ENCODE measurements at places on chromosomes 6 and 20. TPM values are rescaled to one million over a fixed set of nuclear protein-coding genes. Genes with fewer than 3 reads are reported as not detected.

The IRAK1BP1 gene
- 1.7 TPM for total RNA-seq

The OXT gene
- not detected for total RNA-seq

GRCh38 chr6:77341058-77341986, 122.0 kb downstream of the HTR1B start:
- DNase-seq: no peak

- no peak for DNase-seq
Measured at GRCh38 chr20:62786157-62786556, 10.1 kb upstream of the MRGBP start.

The GATA5 gene
- total RNA-seq: not detected

DNA sequence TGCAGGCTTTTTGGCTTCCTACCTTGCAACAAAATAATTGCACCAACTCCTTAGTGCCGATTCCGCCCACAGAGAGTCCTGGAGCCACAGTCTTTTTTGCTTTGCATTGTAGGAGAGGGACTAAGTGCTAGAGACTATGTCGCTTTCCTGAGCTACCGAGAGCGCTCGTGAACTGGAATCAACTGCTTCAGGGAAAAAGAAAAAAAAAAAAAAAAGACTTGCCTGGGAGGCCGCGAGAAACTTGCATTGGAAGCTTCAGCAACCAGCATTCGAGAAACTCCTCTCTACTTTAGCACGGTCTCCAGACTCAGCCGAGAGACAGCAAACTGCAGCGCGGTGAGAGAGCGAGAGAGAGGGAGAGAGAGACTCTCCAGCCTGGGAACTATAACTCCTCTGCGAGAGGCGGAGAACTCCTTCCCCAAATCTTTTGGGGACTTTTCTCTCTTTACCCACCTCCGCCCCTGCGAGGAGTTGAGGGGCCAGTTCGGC, 420 bp downstream of the SOX4 start:
- DNase-seq: peak; percentile 44

DNA sequence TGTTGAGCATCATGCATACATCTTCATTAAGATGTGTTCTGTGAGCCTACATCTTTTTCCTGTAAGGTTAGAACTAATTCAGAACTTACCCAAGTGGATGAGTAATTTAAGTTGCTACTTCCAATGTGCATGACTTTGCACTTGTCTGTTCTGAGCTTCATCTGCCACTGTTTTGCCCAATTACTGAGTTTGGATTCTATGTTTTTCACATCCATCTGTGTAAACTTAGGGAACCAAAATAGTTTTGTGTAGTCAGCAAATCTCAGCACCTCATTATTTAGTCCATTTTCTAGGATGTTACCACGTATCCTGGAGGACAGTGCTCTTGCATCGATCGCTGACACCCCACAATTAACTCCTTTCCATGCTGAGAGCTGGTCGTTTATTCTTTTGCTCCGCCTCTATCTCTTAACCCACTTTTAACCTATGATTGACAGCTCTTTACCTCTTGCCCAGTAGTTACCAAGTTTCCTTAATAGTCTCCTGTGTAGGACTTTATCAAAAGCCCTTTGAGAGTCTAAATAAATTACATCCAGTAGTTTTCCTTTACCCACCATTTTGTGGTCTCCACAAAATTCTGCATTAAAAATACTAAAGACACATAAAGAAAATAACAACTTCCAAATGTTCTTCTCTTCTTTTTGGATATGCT, 44.2 kb upstream of the CITED2 start:
- DNase-seq: no peak

GRCh38 chr6:14023855-14024254, 93.7 kb upstream of the CD83 start:
- no peak for DNase-seq

GRCh38 chr6:38178584-38178886, 359.0 kb downstream of the ZFAND3 start:
- DNase-seq: no peak

GRCh38 chr6:82353848-82354247, 9.8 kb upstream of the TPBG start:
- no peak for DNase-seq

The TMEM244 gene
- total RNA-seq: not detected

- DNase-seq: no peak
Measured at GRCh38 chr6:144279484-144280150, 5.5 kb upstream of the UTRN start.

DNA sequence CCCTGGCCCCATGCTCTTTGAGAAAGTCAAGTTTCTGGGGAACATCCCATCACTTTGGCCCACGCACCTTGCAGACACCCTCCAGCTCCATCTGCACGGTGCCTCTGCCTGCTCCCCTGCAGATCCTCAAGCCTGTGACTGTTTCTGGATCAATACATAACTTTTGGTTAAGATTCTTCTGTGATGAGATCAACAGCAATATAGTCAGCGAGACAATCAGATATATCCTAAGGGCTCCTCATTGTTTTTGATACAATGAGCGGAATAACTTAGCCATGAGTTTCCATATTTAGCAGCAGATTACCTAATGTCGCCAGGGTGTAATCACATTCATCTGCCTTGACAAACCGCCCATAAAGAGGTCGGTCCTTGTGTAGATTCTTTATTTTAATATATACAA, 109.3 kb upstream of the MTHFD1L start:
- no peak for DNase-seq

The BPIFB2 gene
- 0.35 TPM for total RNA-seq

DNA sequence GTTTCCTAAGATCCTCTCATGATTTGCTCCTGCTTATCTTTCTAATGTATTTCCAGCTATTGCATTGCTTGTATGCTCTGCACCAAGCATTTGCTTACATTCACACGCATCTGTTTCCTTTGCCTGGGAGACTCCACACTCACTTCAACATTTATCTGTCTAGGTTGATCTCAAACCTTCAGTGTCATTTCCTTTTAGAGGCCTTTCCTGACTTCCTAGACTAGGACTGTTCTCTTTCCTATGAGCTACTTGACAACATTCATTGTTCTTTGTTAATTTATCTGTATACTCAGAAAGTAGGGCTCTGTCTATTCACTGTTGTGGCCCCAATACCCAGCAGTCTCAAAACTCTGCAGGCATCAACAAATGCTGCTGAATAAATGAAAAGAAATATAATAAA, 84.4 kb downstream of the WASF1 start:
- DNase-seq: no peak

- no peak for DNase-seq
Measured at GRCh38 chr20:1539816-1540419, 17.6 kb downstream of the SIRPD start.

The TBXT gene
- not detected for total RNA-seq

DNA sequence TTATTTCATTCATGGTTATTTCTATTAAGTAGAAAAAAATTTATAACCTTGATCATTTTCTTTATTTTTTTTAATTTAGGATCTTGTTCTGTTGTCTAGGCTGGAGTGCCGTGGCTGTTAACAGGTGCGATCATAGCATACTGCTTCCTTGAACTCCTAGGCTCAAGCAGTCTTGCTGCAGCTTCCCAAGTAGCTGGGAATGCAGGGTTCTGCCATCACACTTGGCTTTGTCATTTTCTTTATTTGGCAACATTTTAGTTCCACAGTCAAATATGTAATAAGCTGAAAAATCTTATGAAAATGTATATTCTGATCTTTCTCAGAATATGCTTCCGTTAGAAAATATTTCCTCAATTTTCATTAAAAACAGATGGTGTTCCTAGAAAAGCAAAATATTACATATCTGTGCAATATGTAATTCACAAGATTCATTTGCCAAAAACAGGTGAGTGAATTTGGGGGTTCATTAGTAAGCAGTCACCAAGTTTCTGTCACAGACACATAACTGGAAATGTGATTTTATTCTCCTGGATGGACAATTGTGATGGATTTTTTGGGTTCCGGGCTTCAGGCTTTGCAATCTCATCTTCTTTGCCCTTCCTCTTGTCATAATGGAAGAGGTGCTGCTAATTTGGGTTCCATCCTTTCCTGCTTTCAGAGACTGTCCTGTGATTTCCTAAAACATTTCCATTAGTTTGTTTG, 21.5 kb downstream of the AMD1 start:
- DNase-seq: no peak

DNA sequence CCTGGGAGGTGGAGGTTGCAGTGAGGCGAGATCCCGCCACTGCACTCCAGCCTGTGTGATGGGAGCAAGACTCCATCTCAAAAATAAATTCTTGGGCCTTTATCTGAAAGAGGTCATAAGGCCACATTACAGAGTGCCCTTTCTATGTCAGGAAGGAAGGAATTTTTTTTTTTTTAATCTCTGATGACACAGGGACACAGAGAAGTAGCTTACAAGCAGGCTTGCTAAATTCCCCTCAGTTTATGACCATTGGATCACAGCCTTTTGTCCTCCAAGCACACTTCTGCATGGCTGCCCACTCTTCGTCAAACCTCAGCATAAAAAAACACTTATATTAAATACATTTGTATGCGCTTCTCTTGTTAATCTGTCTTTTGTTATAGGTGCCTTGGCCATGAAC, 7.5 kb upstream of the IFNGR1 start:
- DNase-seq: no peak

- DNase-seq: peak; percentile 80
Measured at GRCh38 chr6:145735356-145736165, at the start of gene EPM2A. Gene EPM2A, minus strand, starts transcription at chr6:145735520. Its CDS starts 22 bp downstream, at chr6:145735498.

The ZFP57 gene
- not detected for total RNA-seq

The PLG gene
- total RNA-seq: 1.3 TPM

DNA sequence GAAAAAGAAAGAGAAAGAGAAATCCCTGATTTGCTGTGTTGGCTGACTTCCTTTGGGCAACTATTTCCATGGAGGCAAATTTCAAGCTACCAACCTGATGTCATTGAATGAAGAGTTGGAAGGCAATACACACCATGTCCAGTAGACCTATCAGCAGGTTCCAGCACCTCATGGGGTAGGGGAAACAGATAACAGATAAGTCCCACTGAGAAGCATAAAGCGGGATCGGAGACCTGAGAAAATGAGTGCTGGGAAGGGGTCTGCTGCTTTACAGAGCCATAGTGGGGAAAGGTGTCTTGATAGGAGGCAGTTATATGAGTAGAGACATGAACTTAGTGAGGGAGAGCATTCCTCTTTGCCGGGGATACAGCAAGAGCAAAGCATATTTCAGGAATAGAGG, 244.9 kb downstream of the PLCB1 start:
- no peak for DNase-seq

The ZKSCAN8 gene
- total RNA-seq: 7.6 TPM

DNA sequence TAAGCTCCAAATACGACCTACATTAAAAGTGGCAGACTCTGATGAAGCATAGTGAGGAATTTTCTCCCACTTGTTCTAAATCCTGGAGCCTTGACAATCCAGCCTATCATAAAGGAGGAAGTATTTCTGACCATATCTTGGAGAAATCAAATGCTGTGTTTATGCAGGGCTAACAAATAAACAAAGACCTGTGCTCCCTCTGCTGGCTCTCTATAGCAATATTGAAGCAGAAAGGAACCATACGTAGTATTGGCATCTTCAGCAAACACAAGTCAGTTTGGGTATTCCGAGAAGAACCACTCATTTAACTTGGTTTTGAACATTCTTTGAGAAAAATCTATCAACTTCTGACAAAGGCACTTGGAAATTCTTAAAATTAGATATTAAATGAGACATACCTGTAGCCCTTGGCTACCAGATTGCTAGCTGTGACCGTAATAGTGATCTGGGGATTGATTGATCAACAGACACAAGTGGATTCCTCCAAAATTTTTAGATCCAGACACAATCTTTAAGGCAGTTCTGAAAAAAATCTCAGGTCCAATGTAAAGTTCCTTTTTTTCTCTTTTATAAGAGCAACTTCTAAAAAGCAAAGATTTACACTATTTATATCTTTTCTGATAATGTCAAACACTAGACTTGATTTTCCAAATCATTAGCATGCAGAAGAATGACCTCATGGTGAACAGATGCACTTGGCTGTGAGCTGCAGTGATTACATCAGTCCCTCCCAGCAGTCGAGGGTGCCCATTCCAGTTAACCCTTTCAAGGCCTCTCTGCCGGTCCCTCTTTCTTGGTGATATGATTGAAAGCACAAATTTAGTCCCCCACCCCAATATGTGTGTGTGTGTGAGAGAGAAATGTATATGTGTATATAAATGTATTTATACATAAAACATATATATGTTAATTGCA, 40.2 kb downstream of the INSM1 start:
- DNase-seq: no peak

The HLA-DOB gene
- 0.69 TPM for total RNA-seq

DNA sequence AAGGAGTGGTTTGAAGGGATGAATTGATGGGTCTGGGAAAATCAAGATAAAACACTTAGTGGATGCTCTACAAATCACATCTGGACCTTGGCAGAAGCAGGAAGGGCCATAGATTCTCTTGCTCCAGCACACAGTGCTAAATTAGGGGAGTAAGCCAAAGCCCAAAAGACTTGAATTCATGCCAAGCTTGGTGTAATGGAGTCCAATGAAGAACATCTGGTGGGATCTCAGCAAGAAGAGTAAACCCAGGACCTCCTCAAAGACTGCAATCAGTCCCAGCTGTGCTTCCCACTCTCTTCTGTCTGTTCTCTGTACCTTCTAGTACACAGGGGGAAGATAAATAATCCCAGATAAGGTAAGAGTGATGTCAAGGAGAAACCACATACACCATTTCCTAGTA, 683.4 kb downstream of the RNF144B start:
- no peak for DNase-seq

The FNDC11 gene
- total RNA-seq: 0.35 TPM

GRCh38 chr6:163387317-163387716, 27.2 kb upstream of the QKI start:
- peak; percentile 35 for DNase-seq

DNA sequence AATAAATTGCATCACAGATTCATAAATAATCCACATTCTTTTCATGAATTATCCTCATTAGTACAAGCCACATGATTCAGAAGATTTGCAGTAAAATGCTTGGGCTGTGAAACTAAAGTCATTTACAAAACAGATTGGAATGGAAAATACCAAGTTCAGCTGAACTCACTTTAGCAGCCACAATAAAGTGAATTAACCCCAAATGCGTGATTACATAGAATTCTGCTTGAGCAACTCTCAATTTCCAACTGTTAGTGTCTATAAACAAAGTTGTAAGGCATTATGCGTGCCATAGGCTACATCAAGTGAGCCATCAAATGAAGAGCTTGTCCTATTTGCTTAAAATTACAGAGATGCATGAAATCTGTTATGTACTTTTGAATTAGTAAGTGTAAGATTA, 60.4 kb upstream of the GFRAL start:
- no peak for DNase-seq

The CRYBG1 gene
- 102 TPM for total RNA-seq

GRCh38 chr6:28543651-28544610, 18.2 kb downstream of the GPX5 start:
- DNase-seq: no peak

DNA sequence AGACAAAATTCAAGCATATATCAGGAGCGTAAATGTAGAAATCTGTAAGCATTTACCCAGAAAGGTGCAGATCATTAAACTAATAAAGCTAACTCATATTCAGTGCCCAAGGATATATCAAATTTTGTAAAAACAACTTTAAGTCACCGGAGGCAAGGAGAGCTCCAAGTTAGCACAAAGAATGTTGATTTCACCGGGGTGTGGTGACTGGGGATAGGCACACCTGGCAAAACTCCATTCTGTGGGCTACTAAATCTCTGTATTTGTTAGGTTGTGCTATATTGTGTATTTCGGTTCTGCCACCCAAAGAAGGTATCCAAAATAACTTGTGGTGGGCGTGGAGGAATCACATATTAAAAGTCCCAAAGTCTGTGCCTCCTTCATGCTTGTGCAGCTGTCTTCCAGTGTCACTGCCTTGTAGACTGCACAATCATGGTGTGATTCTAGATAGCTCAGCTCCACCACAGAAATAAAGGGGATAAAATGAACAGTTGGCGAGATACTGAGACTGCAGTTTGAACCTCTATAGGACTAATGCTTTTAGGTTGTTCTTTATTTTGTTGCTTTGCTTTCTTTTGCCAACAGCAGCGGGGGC, 111.6 kb downstream of the GMDS start:
- DNase-seq: no peak

Measured in colonic mucosa (tissue), 4 donors.